ENCODE measurements at places on chromosomes 13 and 19. TPM values are rescaled to one million over a fixed set of nuclear protein-coding genes. Genes with fewer than 3 reads are reported as not detected.

Gene PSPN
- total RNA-seq, result 4.6 TPM

- DNase-seq, result no peak
- peaks cover 8% of the 10 kb centered on the region for H3K36me3 ChIP-seq
- no peak overlapping the region for H3K27ac ChIP-seq
- no peaks in the 10 kb centered on the region for H3K4me1 ChIP-seq
- peaks cover 16% of the 10 kb centered on the region for H3K27me3 ChIP-seq
- H3K4me3 ChIP-seq, result no peak overlapping the region
Observed at GRCh38 chr19:1082928-1083816, 12.0 kb downstream of the POLR2E start.

DNA sequence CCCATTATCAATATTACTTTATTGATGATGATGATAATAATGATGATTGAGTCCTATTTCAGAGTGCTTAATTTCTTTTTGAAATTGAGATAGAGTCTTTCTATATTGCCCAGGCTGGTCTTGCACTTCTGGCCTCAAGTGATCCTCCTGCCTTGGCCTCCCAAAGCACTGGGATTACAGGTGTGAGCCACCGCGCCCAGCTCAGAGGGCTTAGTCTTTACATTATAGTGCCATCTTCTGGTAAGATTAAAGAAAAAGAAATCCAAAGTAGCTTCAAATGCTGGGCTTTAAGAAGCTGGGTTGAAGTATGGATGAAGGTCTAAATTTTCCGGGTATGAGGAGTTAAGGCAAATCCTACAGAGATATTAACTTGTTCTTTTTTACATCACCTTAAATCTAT lies 3.4 kb upstream of the ZNF333 start:
- no peak overlapping the region for H3K27ac ChIP-seq
- H3K36me3 ChIP-seq, result no peaks in the 10 kb centered on the region
- no peak for DNase-seq
- H3K4me1 ChIP-seq, result no peaks in the 10 kb centered on the region

Gene ZNF570
- 9.5 TPM for total RNA-seq

DNA sequence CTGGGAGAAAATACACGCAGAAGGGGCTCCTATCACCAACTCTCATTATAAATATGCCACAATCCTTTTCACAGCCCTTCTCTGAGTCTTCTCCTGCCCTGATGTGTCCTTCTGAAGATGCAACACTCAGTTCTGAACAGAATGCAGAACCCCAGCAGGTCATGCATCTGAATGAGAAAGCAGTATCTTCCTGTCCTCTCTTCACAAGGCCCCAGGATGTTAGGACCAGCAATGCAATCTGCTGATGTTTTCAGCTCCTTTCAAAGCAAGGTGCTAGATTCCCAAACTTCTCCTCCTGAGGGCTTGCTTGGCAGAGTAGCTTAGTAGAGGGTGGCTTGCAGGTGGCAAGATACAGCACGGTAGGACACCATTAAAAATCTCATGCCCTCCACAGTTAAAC lies 22.3 kb upstream of the DOCK9 start:
- peaks cover 87% of the 10 kb centered on the region for H3K4me1 ChIP-seq
- no peak overlapping the region for H3K27ac ChIP-seq
- no peak for DNase-seq
- peaks cover 28% of the 10 kb centered on the region for H3K36me3 ChIP-seq
- peaks cover 8% of the 10 kb centered on the region for H3K27me3 ChIP-seq
- no peak overlapping the region for H3K4me3 ChIP-seq

GRCh38 chr13:82298106-82298505 lies 1584.2 kb downstream of the SLITRK1 start:
- H3K27ac ChIP-seq, result no peak overlapping the region
- H3K4me1 ChIP-seq, result no peaks in the 10 kb centered on the region
- H3K36me3 ChIP-seq, result no peaks in the 10 kb centered on the region
- H3K27me3 ChIP-seq, result peaks cover 2% of the 10 kb centered on the region
- no peak overlapping the region for H3K4me3 ChIP-seq

DNA sequence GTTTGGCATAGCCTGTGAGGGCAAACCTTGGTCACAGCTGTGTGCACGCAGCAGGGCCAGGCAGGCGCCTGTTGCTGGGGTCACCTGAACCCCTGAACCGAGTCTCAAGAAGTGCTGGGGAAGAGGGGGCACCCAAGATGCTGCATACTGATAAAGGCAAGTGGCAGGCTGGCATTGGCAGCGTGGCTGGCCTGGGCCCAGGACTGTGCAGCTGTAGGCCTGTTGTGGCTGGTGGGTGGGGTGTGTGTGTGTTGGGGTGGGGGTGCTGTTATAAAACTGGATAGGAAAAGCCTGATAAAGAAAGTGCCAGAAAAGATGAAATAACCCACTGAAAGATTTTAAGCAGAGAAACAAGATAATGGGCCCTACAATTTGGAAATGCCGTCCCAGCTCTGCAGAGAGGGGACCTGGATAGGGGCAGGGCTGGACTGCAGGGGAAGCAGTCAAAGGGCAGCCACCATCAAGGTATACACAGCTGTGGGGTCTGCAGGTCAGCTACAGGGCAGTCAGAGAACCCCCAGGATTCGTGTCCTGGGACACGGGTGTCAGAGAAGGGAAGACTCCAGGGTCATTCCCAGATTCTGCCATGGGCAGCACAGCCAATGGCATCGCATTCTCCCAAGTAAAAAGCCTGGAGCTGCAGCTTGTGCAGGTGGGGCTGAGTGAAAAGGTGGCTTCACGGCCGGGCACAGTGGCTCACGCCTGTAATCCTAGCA lies 33.2 kb downstream of the CILP2 start:
- H3K4me3 ChIP-seq, result no peak overlapping the region
- H3K27ac ChIP-seq, result no peak overlapping the region
- DNase-seq, result no peak
- peaks cover 8% of the 10 kb centered on the region for H3K27me3 ChIP-seq
- H3K4me1 ChIP-seq, result no peaks in the 10 kb centered on the region
- no peaks in the 10 kb centered on the region for H3K36me3 ChIP-seq

Gene PLVAP
- 1,569 TPM for total RNA-seq

Gene NPAS1
- total RNA-seq, result 1.0 TPM

DNA sequence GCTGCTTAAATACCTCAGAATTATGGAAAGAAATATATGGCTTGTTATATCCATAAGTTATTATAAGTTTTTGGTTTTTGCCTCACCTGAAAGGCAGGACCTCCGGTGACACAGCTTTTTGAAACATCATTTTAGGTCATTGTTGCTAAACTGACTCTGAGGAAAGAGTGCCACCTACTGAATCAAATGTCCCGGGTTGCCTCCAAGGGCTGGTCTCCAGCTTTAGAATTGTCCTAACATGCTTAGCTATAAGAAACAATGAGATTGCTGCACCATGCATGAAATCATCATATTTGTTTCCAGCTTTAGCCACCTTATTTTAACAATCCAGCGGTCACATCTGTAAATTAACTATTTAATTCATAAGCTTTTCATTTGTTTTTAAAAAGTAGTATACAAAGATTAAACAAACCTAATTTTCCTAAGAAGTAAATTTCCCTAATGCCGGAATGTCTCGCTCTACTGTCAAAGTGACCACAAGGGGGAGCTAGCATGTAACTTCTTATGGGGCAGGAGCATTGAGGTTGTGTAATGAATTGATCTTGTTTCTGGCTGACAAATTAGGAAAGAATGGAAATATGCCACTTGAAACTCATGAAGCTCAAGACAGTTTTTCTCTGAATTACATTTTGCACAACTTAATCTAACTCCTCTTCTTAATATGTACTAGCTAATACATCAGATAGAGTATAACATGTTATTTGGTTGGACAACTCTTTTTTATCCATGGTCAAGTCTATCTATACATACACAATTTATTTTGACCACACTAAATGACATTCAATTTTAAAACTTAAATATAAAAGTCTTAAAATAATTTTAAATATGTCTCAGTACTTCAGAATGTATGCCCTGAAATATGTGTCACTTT lies 6.7 kb upstream of the PCDH17 start:
- peaks cover 8% of the 10 kb centered on the region for H3K27me3 ChIP-seq
- DNase-seq, result peak; percentile 63
- no peak overlapping the region for H3K4me3 ChIP-seq
- peaks cover 4% of the 10 kb centered on the region for H3K36me3 ChIP-seq

- H3K36me3 ChIP-seq, result peaks cover 12% of the 10 kb centered on the region
- DNase-seq, result no peak
Observed at GRCh38 chr19:18587962-18588610, 512 bp upstream of the REX1BD start.

- no peak for DNase-seq
- H3K27me3 ChIP-seq, result peaks cover 2% of the 10 kb centered on the region
- H3K27ac ChIP-seq, result no peak overlapping the region
- H3K4me1 ChIP-seq, result peaks cover 4% of the 10 kb centered on the region
- no peak overlapping the region for H3K4me3 ChIP-seq
Observed at GRCh38 chr19:40355975-40356680, 7.6 kb downstream of the PLD3 start.

DNA sequence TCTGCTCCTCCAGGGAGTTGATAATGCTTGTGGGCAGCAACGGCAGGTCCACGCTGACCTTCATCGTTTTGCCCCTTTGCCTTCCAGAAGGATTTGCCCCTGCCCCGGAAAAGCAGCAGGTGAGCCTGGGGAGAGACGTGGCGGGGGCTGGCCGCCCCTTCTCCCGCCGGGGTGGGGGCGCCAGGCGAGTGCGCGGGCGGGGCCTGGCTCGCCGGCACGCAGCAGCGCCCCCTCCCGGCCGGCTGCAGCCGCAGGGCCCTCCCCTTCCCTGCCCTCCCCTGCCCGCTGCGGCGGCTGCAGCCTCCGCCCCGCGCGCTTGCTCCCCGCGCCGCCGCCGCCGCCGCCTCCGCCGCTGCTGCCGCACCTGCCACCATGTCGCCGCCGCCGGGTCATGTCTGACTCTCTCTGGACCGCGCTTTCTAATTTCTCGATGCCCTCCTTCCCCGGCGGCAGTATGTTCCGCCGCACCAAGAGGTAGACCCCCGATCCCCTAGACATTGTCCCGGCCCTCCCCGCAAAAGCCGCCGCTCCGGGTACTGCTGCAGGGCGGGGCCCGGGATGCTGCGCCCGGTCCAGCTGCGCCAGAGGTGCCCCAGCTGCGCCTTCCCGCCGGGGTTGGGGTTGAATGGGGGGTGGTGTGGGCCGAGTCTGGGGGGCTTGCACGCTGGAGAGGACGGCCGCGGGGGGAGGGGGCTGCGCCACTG lies at the start of gene MAST1:
MAST1 (plus strand) TSS at position 334 of the 704 bp plus-strand sequence; CDS start at position 392, 58 bp downstream.
- peak; percentile 68 for DNase-seq
- no peak within 1 kb of the TSS for H3K27ac ChIP-seq
- H3K27me3 ChIP-seq, result peaks cover 38% of the 10 kb centered on the region
- H3K4me1 ChIP-seq, result peaks cover 16% of the 10 kb centered on the region
- peaks cover 7% of the 10 kb centered on the region for H3K36me3 ChIP-seq

Gene OLFM4
- not detected for total RNA-seq

DNA sequence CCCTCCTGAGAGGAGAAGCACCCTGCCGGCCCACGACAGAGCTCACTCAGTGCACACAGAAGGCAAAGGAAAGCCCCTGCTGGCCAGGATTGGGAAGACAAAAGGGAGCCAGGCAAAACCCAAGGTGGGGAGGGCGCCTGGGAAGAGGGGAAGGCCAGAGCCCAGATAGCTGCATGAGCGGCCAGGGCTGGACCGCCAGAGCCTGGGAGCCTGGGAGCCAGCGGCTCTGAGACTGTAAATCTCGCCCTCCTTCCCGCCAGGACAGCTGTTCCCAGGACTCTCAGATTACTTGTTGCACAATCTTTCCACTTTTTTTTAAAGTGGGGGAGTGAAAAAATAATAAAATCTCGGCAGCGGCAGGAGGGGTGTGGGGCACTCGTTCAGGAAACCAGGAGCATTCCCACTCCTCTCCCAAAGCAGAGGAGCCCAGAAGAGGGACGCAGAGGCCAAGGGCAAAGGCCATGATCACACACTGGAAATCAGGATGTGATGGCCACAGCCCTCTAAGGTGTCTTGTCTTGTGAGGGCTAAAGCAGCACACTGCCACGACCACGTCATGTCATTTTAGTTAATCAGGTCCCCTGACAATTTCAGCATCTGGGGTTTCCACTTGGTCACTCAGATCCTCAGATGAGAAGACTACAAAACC lies 19.6 kb upstream of the EPHX3 start:
- H3K36me3 ChIP-seq, result peaks cover 48% of the 10 kb centered on the region
- peaks cover 4% of the 10 kb centered on the region for H3K4me1 ChIP-seq
- peaks cover 7% of the 10 kb centered on the region for H3K27me3 ChIP-seq
- H3K4me3 ChIP-seq, result peak overlapping the region; percentile 59

DNA sequence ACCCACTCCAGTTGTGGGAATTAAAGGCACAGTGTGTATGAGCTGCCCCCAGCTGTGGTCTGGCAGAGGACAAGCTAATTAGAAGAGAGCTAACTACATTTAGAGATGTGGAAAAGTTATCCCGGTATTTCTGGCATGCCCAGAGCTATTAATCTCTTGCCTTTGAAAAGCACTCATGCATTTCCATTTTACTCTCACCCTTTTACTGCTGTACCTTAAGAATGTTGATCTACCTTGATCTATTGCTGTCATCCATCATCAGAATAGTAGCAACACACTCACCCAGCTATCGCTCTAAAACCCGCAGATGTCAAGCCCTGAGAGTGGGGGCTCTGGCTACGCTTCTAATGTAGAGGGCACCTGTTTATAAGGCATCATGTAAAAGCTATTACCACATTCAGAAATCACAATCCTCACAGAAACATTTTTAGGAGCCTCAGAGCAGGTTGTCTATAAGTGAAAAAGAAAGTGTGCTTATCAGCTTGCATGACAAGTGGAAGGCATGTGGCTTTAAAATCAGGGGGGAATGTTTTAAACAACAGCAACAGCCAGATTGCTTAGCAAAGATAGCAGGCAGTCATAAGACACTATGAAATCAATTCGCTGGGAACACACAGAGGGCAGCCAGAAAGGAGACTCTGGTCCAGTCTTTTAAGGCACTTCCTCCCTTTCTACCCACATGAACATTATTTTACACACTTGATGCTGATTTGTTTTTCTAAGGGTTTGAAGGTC lies 224.2 kb upstream of the IRS2 start:
- no peaks in the 10 kb centered on the region for H3K36me3 ChIP-seq
- H3K4me1 ChIP-seq, result no peaks in the 10 kb centered on the region
- no peak for DNase-seq

DNA sequence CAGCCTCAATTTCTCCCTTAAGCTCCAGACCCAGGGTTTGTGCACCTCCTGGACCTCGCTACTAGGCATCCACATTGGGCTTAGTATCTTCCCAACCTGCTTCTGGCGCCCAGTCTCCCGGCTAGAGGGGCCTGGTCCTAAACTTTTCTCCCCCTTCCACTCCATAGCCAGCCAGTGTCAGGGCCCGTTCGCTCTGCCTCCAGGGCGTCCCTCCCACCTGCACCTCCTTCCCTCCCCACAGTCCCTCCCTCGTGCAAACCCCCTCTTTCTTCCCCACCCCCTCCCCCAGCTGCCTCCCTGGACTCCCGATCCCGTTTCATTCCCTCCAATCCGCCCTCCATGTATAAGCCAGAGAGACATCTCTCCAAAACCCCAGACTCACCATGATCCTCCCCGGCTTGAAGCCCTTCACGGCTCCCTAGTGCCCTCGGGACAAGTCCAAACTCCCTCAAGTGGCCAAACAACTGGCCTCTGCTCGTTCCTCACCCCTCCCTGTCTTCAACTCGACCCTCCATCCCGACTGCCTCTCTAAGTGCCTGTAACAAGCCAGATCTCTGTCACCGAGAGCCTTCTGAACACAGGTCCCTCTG lies 997 bp upstream of the SAMD4B start:
- peak overlapping the region; percentile 94 for H3K27ac ChIP-seq
- peaks cover 14% of the 10 kb centered on the region for H3K36me3 ChIP-seq
- H3K4me3 ChIP-seq, result peak overlapping the region; percentile 98
- H3K27me3 ChIP-seq, result peaks cover 20% of the 10 kb centered on the region
- peak; percentile 31 for DNase-seq

- peaks cover 44% of the 10 kb centered on the region for H3K4me1 ChIP-seq
- peaks cover 42% of the 10 kb centered on the region for H3K36me3 ChIP-seq
- DNase-seq, result no peak
- no peak overlapping the region for H3K4me3 ChIP-seq
- peaks cover 3% of the 10 kb centered on the region for H3K27me3 ChIP-seq
- no peak overlapping the region for H3K27ac ChIP-seq
Observed at GRCh38 chr19:41537789-41538188, 38.2 kb upstream of the CEACAM21 start.
